ENCODE measurements at places on chromosomes 2 and 18. TPM values are rescaled to one million over a fixed set of nuclear protein-coding genes. Genes with fewer than 3 reads are reported as not detected.
A peak's percentile ranks its signal among the peaks of the same experiment; 100 is the strongest.

Gene CKAP2L
- 2.3 TPM for polyA plus RNA-seq

Gene C2orf15
- polyA plus RNA-seq, result 2.8 TPM

Gene BUB1
- 12.3 TPM for polyA plus RNA-seq

Gene IL36RN
- 0.03 TPM for polyA plus RNA-seq

Gene REG1B
- 465 TPM for polyA plus RNA-seq

Gene GDF7
- polyA plus RNA-seq, result 0.60 TPM

Gene VWC2L
- not detected for polyA plus RNA-seq

Gene GRB14
- polyA plus RNA-seq, result 0.46 TPM

Gene CLASP1
- polyA plus RNA-seq, result 3.0 TPM

Gene OSBPL1A
- 15.2 TPM for polyA plus RNA-seq

Gene CD8B2
- polyA plus RNA-seq, result not detected

Gene CCDC141
- 0.47 TPM for polyA plus RNA-seq

Gene MEMO1
- 35.6 TPM for polyA plus RNA-seq

Gene MERTK
- polyA plus RNA-seq, result 5.1 TPM

Gene MARCHF7
- 28.2 TPM for polyA plus RNA-seq

DNA sequence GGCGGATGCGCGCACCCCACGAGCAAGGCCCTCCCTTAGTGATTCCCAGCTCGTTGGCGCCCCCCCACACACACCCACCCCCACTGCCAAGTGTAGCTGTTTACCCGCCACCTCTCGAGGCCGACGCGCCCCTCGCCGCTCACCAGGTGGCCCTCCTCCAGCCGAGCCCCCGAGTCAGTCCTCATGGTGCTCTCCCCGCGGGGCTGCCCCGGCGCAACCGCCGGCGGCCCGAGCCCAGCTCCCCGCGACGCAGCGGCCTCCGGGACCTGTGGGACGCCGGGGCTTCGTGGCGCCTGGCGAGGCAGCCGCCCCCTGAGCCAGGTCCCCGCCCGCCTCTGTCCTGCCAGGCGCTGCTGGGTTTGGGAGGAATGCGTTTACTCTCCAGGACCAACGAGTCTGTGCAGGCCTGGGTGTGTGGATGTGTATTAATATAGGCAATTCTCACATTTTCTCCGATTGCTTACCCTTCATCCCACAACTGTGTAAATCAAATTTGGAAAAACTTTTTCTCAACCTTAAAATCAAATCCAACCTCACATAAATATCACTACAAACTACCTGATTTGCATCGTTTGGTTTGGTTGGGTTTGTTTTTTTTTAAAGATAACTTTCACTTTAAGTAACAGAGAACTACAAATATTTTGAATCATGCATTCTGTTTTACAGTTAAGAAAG is at the start of gene TMEM237:
TSS of gene TMEM237 (minus strand) at position 288 of the 675 bp plus-strand sequence. CDS start at position 185, 103 bp downstream.
- no peak for DNase-seq

- no peak for DNase-seq
Observed at GRCh38 chr18:48872234-48873145, 78.3 kb downstream of the SMAD7 start.

DNA sequence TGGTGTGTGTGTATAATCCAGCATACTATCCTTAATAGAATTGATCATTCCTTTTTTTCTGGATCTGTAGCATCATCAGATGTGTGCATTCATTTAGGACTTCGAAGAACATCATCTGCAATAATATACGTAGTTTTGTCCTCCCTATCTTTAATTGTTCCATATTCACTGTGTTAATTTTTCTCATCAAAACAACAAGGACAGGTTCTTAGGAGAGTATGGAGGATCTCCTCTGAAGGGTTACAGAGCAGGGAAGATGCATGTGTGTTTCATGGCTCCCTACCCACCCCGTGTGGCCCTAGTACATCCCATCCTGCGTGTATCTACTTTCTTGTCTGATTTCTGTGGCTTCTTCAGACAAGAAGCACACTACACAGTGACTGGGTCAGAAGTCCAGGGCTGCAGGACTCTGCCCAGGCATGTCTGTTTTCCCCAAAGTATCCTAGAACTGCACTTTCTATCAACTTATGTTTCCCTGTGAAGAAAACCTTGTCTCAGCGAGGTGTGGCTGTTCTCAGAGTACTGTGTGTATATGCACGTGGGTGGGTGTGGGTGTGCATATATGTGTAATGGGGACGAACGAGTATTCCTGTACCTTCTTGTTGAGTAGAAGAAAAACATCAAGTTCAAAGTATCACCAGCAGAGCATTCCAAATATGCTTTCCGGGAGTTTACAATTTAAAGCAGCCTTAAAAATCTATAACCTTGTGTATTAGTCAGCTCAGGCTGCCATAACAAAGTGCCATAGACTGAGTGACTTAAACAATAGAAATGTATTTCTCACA is 220.4 kb upstream of the FOSL2 start:
- no peak for DNase-seq

DNA sequence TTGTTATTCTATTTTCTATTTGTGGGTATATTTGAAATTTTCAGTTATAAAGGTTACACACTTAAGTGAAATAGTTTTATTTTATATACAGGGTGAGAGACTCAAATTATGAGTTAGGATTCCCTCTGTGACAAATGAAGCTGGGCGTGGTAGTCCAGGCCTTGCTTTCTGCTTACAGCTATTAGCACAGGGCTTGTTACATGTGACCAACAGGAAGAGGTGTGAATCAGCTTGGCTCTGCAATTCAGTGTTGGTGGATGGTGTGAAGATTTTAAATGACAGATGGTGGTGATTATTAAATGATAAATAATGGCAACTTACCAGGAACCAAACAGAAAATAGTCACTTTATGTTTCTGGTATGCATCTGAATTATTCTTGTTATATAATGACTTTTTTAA is 64.4 kb upstream of the NOSTRIN start:
- no peak for DNase-seq

- no peak for DNase-seq
Observed at GRCh38 chr18:1499265-1499664, 594.6 kb downstream of the ADCYAP1 start.

- no peak for DNase-seq
Observed at GRCh38 chr2:8965216-8965969, 38.1 kb downstream of the MBOAT2 start.

DNA sequence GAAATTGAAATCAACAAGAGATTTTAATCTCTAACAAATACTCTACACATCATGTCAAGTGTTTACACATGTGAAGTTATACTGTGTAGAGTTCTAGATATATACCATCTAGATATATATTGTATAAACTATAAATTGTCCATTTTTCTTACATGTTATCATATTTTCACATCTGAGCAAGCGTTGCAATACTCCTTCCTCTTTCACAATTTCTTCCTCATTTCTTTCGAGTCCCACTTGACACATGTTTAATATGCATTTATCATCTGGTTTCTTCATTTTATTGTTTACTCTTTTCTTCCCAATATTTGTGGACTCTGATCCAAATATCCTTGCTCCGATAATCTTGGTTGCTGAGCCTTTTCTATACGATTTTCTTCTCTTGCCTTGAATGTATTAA is 50.2 kb downstream of the UNC80 start:
- no peak for DNase-seq

- DNase-seq, result no peak
Observed at GRCh38 chr2:55408098-55408882, 11.4 kb downstream of the CCDC88A start.

DNA sequence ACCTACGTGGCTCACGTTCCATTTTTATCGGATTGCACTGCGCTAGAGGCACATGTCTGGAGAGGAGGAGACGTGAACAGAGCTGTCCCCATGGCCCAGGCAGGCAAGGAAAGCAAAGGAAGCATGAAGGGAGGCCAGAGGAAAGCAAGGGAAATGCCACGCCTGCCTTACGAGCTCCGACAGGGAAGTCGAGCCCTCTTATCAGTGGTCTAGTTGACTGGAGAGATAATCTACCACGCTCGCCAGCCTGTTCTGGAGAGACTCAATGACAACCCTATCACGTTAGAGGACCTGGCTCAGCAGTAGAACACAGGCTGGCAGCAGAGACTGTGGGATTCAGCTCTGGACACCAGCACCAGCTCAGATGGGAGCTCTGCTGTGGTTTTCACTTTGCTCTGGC is 202.6 kb upstream of the ID2 start:
- DNase-seq, result peak; percentile 30

DNA sequence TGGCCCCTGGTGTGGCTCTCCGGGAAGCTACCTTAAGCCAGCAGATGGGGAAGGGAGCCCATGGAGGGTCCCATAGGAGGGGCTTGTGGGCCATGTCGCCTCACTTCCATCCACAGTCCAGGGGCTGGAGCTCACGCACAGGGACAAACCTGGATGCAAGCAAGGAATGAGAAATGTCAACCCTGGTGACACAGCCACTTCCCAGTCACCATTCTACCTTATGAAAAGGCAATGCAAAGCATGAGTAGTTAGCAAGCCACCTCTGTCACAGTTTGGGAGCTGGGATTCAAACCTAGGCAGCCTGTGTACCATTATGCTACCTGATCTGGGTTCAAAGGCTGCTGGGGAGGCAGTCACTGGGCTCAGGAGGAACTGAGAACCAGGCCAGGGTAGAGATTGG is 170.0 kb upstream of the KLHL29 start:
- peak; percentile 12 for DNase-seq

- DNase-seq, result no peak
Observed at GRCh38 chr18:67381608-67382150, 134.8 kb downstream of the DSEL start.

DNA sequence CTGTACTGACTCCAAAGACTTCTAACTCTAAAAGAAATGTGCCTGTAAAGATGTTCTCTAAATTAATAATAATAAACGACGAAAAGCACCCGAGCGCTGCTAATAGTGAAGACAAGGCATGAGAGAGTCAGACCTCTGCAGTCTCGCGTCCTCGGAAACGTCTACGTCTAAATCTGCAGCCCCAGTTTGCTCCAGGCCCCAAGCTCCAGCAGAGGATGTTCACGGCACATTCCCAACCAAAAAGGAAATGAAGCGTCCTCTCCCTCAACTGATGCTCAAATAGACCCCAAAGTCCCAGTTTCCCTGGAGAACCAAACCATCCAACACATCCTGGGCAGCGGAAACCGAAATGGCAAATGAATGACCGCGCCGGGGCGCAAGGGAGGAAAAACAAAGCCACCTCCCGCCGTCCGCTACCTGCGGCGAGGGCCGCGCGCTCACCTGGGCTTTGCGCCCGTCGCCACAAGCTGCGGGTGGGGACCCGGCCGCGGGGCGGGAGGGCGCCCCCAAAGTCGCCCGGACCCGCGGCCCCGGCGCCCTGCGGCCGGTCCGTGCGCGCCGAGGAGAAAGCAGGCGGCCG is 47.1 kb upstream of the CCDC150 start:
- DNase-seq, result no peak

DNA sequence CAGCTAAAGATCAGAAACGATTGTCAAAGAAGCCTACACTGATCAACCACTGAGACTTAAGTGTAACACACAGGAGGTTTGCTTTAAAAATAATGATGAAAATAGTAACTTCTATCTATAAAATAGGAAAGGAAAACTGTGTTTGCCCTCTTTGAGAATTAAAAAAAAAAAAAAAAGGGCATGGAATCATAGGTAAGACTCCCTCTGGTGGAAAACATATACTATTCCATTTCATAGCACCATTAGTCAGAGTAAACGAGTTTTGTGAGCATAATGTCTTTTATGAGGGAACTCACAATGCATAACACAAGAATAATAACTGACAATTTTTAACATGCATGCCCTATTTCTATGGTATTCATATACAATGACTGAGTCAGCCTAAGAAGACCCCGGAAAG is 36.3 kb downstream of the SLC35F5 start:
- DNase-seq, result no peak

DNA sequence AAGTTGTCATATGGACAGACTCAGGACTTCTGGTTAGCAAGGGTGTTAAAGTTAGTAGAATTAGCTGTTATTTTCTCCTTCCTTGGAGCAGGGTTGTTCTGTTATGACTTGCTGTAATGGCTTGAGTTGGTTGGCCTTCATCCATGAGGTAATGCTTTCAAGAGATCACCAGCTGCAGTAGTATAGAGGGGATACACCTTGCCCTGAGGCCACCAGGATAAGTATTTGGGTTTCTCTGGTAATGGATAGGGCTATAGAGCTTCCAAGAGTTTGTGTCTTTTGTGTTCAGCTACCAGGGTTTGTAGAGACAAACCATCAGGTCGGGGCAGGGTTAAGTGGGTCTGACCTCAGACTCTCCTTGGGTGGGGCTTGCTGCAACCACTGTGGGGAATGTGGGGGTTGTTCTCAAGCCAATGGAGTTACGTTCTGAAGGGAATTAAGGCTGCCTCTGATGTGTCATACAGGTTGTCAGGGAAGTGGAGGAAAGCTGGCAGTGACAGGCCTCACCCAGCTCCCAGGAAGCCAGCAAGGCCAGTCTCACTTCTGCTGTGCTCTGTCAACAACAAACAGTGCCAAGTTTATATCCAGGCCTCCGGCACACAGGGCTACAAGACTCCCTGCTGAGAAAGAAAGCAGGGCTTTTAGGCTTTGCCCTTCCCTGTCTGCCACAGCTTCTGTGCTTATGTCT is 356.6 kb downstream of the SPAG16 start:
- no peak for DNase-seq

DNA sequence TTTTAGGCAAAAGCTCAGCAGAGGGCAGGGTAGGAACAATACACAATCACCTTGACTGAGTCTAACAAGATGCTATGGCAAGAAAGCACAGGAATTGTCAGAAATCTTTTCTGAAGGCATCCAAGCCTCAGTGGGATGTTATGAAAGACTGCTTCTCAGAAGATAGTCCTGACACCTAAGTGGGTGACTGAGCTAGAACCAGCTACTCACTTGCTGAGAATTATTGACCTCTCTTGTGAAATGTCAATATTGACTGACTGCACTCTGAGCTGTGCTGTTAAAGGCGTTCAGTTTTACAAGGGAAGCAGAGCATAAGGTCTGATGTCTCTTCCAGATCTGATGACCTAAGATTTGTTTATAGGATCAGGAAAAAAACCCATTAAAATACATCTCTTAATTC is 46.1 kb downstream of the TACR1 start:
- no peak for DNase-seq

DNA sequence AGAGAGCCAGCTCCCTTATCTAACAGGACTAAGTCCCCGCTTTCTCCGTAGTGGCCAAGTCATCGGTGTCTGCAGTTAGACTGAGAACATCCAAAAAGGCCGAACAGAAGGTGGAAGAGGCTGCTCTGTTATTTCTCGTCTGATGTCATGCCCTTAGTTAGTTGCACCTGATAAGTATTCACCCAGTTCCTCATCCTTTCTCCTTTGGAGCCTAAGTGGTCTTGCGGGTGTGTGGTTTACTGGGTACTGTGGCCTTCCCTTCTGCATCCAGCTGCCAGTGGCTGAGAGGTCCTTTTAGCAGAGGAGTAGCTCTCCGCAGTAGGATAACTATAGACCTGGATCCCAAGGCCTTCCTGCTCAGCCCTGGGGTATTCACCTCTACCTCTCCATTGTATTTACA is 211.6 kb downstream of the BCL2 start:
- no peak for DNase-seq

GRCh38 chr2:221780281-221780688 is 208.2 kb upstream of the EPHA4 start:
- no peak for DNase-seq

DNA sequence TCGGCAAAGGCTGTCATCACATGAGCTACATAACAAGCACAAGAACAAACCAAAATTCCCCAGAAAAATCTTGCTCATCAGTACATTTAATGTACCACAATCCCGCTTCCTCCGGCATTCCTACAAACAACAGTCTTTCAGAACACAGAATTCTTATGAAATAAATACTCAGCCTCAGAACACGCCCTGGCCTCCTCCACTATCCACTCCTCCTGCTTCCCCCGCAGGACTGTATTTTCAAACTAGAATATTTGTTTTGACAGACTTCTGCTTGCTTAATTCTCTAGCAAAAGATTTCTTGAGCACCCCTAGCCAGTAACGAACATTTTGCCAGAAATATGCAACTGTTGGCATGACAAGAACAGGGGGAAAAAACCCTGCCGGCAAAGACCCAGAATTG is 131.2 kb downstream of the THADA start:
- peak; percentile 84 for DNase-seq
